Spleen (tissue), 13 donors: ENCODE measurements at places on chromosomes 4 and X.
A peak's percentile ranks its signal among the peaks of the same experiment; 100 is the strongest.

- no peak for DNase-seq
Measured at GRCh38 chr4:26885912-26886274, 25.3 kb downstream of the STIM2 start.

GRCh38 chrX:110251526-110251925 is 66.4 kb downstream of the AMMECR1 start:
- DNase-seq, result no peak

DNA sequence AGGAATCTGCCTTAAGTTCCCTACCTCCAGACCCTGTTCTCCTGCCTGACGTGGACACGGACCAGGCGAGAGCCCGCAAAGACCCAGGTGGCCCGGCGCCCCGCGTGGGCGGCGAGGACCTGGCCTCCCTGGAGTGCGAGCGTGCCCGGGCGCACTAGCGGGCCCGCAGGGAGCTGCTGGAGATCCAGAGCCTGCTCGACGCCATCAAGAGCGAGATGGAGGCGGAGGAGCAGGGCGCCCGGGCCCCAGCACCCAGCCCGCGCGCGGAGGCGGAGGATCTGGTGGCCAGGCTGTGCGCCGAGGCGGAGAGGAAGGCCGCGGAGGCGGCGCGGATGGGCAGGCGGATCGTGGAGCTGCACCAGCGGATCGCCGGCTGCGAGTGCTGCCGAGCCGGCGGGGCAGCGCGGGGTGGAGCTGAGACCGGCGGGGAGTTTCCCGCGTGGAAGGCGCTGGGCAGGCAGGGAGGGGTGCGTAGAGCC is 18.2 kb downstream of the MRFAP1 start:
- DNase-seq, result peak; percentile 88

- DNase-seq, result no peak
Measured at GRCh38 chrX:10045327-10046000, 78.3 kb downstream of the CLDN34 start.

DNA sequence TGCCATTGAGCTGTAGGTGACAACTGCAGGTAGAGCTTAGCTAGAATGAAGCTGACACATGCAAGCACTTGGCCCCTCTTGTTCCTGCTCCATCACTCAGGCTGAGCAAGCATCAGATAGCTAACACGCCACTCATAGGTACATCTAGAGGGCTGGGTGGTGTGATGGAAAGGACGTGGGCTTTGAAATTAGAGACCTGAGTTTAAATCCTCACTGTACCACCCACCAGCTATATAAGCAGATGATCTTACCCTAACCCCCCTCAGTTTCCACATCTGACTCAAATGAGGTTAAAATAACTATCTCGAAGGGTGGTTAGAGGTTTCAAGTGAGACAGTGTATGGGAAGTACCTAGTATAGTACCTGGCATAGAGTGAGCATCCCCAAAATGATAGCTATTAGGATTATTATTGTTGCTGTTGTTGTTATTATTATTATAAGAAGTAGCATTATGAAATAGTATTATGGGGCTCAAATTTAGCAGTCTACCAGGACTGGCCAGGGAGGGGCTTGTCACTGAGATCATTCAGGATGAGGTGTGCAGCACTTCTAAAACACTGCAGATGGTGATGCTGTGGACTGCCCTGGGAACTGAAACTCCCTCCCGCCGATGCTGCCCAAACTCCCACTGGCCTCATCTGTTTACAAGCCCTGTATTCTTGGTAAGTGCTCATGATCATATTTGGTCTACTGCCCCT is 59.0 kb downstream of the REELD1 start:
- DNase-seq, result no peak

GRCh38 chr4:170274616-170275015 is 184.9 kb upstream of the AADAT start:
- DNase-seq, result no peak

- no peak for DNase-seq
Measured at GRCh38 chr4:32684160-32684559, 1964.0 kb downstream of the PCDH7 start.

GRCh38 chr4:172858731-172859230 is 309.8 kb upstream of the GALNT7 start:
- no peak for DNase-seq

DNA sequence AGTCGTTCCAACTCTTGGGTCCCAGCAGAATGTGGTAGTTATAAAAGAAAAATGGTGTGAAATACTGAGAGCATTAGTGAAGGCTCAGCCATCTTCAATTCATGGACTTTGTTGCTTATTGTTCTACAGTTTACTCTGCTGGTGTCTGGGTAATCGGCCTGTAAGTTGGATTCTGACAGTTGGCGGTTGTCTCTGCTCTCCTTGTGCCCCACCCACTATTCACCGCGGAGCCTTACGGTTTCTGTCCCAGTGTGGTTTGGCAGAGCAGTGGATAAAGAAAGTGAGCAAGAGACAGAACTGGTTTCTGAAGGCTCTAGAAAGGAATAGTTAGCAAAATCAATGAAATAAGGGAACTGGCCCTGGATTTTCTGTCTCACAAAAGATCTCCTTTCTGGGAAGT is 9.1 kb downstream of the LONRF3 start:
- no peak for DNase-seq
